Hair follicle dermal papilla cell (primary cell): ENCODE measurements at places on chromosomes 1 and 21. TPM values are rescaled to one million over a fixed set of nuclear protein-coding genes. Genes with fewer than 3 reads are reported as not detected.

The KANK4 gene
- 0.24 and 0.49 TPM in 2 replicates for total RNA-seq

The SLAMF1 gene
- not detected in 2 replicates for total RNA-seq

The C1QA gene
- total RNA-seq, result not detected in 2 replicates

The MAP3K21 gene
- 0.36 and 0.49 TPM in 2 replicates for total RNA-seq

The SMIM1 gene
- 0.49 and 2.7 TPM in 2 replicates for total RNA-seq

The RIPPLY3 gene
- total RNA-seq, result 0.16 and 0.36 TPM in 2 replicates

The TIE1 gene
- total RNA-seq, result not detected in 2 replicates
